ENCODE measurements at places on chromosomes 11 and 22.
A peak's percentile ranks its signal among the peaks of the same experiment; 100 is the strongest.

DNA sequence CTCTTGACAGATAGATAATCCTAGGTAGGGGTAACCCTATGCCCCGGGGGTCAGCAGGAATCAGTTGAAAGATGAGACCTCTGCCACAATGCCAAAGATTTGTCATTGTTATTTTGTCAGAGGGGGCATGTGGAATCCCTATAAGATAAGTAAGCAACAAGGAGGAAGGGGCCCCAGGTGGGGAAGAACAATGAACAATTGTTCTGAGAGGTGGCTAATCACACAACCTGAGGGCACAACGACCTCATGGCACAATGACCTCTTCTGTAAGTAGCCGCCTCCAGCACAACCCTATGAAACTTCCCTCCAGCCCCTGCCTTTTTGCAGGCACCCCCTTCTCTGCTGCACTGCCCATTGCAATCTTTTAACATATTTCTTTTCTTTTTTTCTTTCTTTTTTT, 11.8 kb upstream of the FBLN1 start:
- DNase-seq: no peak

- no peak for DNase-seq
Measured at GRCh38 chr11:61541598-61541997, 33.0 kb downstream of the LRRC10B start.

DNA sequence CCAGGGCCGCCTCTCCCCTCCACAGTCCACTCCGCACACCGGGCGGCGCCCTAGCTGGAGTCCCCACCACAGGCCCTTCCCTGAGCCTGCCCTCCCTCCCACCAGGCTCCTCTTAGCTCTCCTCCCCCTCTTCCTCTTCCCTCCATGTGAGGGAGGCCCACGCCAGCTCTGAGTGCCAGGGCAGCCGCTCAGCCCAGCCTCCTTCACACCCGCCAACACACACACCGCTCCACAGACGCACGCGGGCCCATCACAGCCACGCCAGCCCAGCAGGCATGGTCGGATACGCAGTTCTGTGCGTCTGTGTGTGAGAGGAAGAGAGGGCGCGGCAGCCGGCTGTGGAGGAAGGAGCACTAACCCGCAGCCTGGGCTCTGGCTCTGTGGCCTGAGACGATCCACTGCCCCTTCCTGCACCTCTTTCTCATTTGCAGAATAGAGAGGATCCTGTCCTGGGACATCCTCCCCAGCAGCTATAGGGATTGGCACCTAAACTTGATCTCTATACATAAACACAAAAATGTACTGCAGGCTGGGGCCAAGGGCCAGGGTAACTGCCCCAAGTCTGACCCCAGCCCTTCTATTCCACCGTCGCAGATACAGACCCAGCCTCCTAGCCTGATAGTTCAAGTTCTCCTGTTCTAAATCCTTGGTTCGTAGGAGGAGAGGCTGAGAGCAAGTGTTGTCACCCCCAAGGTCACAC, 3.5 kb downstream of the CHRM4 start:
- DNase-seq: no peak

DNA sequence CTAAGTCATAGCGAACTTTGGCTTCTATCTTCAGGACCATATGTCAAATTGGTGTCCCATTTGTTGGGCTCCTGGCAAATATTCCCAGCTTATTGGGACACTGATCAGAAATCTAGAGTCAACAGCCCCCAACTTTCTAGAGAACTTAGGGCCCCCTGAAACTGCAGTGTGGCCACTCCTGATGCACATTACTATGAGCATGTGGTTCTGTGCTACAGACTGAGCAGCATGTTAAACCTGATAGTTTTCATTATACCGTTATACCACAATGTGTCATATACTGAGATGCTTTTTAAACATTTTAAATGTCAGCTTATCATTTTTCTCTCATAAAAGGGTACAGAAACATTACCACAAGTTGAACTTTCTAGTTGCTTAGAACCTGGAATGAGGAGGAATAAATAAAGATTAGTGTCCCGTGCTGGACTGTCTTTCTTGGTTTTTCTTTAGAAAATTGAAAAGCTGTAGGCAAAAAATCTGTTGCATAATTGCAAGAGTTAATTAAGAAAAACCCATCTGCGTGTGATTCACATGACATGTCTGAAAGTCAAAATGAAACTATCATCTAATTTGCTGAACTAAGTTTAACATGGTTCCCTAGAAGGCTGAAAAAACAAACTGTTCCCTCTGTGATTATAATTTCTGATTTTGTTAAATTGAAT, 16.4 kb upstream of the CTSC start:
- no peak for DNase-seq

- peak; percentile 80 for DNase-seq
Measured at GRCh38 chr11:11243590-11244469, 109.2 kb downstream of the CSNK2A3 start.

DNA sequence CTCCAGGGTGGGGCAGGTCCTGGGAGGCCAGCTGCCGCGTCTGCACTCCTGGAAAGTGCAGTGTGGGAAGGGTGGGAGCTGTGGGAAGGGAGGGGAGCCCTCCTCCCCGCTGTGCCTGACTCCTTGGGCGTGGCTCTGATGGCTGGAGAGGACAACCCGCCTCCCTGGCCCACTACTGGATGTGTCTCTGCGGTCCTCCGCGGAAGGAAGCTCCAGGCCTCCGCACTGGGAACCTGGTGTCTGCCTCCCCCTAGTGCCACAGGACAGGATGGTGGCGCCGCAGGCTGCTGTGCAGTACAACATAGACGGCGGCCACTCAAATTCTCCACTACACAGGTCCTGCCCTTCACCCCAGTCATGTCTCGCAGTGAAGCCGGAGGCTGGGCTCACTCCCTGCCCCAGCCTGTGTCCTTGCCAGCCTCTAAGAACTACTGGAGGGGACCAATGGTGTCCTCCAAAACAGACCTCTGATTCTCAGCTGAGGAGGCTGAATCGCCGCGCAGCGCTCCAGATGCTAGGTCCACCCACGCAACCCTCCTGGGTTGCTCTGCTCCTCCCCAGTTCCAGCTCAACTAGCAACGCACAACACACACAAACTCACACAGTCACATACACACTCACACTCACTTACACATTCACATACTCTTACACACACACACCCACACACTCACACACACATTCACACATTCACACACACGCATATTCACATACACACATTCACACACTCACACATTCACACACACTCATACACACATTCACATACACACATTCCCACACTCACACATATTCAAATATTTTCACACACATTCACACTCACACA, 12.4 kb upstream of the DSCAML1 start:
- DNase-seq: peak; percentile 79

GRCh38 chr11:87645626-87646025, 529.6 kb downstream of the RAB38 start:
- no peak for DNase-seq

GRCh38 chr11:73520353-73521061, 77.4 kb downstream of the FAM168A start:
- DNase-seq: no peak

GRCh38 chr11:122192634-122193255, 76.7 kb upstream of the BLID start:
- DNase-seq: no peak

- no peak for DNase-seq
Measured at GRCh38 chr22:25869771-25870170, 127.8 kb downstream of the MYO18B start.

GRCh38 chr22:24593836-24594568, 1.1 kb upstream of the LRRC75B start:
- DNase-seq: no peak

- DNase-seq: no peak
Measured at GRCh38 chr22:46378426-46379065, 43.0 kb downstream of the TRMU start.

DNA sequence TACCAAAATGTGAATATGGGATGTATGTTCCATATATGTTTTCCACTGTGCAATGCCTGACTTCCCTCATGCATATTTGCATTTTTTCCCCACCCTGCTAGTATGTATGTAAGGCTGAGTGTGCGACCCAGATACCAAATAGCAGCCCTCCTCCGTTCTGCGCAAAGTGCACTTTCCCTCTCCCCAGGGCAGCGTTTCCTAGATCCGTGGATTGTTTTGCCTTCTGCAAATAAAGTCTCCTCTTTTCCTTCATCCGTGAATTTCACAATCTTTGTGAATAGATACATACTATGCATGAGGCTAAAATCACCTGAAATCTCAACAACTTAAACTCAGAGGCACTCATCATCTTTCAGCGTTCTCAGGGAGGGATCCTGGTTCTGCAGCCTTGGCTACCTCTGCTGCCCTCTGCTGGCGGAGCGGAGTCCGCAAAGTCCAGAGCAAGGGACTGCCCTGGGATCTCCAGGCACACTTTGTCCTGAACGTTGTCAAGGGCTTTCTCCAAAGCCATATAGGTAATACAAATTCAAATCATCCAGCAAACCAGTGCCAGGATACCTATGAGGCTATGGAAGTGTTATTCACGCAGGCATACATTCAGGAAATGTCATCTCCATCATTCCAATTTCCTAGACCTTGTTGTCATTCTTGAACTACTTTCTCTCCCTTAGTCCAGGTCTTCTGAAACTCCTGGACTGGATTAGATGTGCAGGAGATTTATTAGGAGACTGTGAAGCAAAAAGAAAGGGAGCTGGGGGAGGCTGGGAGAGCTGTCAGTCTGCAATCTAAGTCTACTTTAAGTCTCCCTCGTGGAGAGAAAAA, 53.1 kb downstream of the CNTF start:
- peak; percentile 91 for DNase-seq

DNA sequence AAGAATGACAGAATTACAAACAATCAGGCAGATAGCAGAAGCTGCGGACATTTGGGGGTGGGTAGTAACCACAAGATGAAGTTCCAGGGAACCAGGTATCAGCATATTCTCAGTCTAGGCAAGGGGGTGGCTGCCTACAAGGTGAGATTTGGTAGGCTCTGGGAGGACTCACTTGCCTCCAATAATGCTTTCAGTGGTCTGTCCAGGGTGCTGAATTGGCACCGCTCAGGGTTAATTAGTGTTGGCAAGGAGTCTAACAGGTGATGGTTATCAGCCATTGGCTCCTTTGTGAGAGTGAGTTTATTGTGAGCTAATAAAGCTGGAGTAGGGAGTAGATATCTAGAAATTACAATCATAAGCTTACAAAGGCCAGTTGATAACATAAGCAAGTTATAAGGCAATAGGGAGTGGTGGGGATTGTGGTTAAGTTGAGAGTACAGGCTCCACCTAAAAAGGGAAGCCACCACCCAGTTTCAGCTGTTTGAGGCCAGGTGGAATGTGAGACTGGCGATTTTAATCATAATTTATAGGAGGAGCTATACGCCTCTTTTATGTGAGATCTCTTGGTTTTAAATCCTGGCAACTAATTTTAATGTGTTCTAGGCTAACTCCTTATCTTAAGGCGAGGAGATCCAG, 320.5 kb downstream of the MIAT start:
- no peak for DNase-seq

GRCh38 chr11:45405916-45406670, 120.0 kb upstream of the SYT13 start:
- no peak for DNase-seq

DNA sequence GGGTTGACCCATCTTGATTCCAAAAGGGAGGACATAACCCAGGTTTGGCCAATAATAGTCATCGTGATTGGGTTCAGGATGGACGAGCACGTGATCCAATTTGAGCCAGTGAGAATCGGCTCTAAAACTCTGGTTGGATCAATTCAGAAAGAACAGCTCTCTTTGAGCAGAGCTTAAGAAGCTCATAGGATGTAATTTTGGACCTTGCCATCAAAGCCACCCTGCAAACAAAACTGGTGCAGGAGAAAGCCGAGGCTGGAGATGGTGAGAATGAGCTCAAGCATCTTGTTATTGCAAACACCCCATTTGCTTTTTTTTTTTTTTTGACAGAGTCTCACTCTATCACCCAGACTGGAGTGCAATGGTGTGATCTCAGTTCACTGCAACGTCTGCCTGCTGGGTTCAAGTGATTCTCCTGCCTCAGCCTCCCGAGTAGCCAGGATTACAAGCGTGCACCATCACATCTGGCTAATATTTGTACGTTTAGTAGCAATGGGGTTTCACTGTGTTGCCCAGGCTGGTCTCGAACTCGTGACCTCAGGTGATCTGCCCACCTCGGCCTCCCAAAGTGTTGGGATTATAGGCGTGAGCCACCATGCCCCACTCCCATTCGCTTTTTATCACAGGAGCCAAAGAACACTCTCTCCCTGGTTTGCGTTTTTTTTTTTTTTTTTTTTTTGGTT, 13.8 kb upstream of the MIAT start:
- no peak for DNase-seq

GRCh38 chr11:9862981-9863380, 199.1 kb downstream of the SWAP70 start:
- DNase-seq: no peak

- DNase-seq: peak; percentile 81
Measured at GRCh38 chr11:74397501-74398243, 561 bp downstream of the PGM2L1 start.

DNA sequence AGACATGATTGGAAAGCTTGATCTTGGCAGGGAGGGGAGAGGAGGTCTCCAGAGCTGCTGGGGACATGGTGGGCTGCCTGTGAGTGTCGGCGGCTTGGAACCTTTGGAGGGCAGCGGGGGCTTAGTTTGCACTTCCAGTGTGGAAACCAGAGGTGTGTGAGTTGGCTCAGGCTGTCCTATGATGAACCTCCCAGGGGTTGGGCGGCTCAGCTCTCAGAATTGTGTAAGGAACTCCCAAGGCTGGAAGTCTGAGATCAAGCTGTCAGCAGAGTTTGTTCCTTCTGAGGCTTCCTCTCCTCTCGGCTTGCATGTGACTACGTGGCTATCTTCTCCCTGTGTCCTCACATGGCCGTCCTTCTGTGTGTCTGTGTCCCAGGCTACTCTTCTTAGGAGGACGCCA, 87.9 kb upstream of the B3GAT1 start:
- DNase-seq: no peak

GRCh38 chr11:12963051-12963450, 46.1 kb upstream of the RASSF10 start:
- no peak for DNase-seq

GRCh38 chr22:44523981-44524759, 26.1 kb upstream of the RTL6 start:
- DNase-seq: peak; percentile 25

DNA sequence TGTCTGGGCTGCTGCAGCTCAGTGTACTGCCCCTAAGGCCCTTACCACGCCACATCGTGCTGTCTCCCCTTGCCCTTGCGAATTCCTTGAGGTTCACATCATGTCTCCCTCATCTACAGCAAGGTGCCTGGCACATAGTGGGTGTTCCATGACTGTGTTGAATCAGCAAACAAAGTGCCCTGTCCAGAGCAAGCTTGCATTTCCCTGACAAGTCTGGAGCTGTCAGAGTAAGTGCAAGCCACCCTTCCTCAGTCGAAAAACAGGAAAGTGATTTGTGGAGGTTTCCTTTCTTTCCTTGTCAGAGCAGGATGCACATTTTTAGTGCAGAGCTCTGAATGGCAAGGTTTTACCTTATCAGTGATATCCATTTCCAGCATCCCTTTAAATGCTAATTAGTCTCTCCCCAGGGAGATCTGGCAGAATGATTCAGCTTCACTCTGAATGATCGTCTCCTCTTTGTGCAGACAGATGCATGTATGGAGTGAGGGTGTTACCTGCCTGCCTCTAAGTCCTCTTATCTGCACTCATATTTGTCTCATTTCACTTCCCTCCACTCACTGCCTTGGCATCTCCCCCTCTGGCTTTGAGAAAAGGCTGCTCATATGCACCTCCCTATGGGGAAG, 331.2 kb downstream of the TMEM135 start:
- DNase-seq: no peak

- peak; percentile 67 for DNase-seq
Measured at GRCh38 chr11:17014833-17015626, 816 bp upstream of the PLEKHA7 start.

All from activated effector memory CD4-positive, alpha-beta T cell treated with anti-CD3 and anti-CD28 coated beads, Interleukin-2, amount 50 U/mL, for 16 hours (primary cell).